ENCODE measurements at places on chromosomes 3 and 15.

DNA sequence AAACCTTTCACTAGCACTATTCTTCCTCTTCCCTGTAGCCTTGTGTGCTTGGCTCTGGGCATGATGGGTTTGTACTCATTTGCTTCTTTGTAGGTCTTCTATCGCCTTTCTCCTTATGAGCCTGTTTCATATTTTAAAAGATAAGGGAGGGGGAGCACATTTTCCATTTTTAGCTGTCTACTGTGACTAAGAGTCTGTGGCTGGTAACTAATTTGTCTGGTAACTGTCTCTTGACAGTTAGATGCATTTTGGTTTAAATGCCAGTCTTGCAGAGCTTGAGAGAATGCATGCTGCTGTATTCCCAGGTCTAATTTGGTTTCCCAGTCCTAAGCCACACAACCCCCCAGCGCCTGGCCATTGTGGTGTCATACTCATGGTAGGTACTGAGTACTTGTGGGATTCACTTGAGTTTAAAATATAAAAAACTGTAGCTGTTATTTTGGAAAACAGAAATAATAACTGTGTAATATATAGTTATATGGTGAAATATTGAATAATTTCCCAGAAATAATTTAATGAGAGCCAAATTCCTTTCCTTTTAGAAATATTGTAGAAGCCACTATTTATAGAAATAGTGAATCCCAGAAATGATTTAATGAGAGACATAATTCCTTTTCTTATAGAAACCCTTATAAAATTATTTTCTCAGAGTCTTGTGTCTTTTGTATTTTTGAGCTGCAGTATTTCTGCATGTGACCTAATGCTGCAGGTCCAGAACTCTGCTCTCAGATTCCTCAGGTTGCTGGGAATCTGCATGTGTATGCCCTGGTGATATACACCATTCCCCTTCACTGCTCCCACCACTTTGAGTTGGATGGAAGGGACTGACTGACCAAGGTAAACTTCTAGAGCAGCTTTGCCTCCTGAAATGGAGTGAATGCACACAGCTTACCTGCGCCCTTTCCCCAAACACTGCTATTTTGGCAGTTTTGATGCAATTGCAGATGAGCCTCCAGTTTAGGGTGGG is 13.9 kb upstream of the GPR171 start:
- DNase-seq, result no peak

DNA sequence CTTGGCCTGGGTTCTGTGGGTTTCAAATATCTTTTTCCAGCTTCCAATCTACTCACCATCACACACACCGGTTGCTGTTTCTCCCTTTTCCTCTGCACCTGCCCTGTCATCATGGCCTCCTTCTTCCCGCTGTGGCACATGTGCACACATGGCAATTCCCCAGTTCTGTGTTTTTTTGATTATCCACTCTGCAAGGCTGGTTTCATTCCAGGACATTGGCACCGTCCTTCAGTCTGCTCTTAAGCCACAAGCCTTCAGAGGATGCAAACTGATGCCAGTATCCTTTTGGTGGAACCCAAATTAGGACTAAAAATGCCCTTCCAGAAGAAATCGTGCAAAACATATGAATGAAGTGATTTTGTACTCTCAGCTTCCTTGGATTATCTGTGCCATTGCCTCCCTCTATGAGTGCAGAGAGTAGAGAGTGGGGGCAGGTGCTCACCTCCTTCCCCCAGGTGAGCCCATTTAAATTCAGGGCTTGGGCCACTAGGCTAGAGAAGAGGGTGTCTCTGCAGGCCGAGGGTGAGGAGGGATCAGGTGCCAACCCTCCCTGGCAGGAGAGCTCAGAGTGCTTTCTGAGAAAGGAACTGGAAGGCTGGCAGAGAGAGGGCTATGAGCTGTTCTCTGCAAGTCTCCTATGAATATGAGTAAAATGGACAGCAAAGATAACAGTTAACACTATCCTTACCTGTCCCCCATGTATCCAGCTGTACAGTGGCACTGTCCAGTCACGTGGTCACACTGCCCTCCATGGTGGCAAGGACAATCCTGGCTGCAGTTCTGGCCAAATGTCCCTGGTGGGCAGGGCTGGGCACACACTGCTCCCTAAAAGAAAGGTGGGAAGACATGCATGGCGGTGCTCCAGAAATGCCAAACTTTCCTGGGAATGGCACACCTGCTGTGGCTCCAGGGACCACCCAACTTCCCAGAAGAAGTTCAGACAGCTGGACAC is 100.8 kb downstream of the RAB11A start:
- no peak for DNase-seq

- DNase-seq, result no peak
Measured at GRCh38 chr15:101043911-101044624, 124.9 kb downstream of the LRRK1 start.

DNA sequence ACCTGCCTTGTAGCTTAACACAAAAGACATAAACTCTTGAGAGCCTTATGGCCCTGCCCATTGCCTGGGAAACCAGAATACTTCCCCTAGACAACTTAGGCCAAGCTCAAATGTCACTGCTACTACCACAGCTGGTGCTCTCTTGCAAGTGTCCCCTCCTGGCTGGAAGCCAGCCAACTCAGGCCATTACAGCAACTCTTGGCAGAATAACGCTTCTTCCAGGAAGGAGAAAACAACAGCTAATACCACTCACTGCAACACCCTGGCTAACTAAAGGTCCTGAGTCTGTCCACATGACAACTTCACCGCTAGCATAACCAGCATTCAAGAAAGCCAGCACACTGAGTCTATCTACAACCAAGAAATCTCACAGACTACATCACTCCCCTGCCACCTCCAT is 5.1 kb upstream of the B4GALT4 start:
- DNase-seq, result peak; percentile 76

- DNase-seq, result no peak
Measured at GRCh38 chr3:113507501-113508067, 7.4 kb downstream of the SPICE1 start.

DNA sequence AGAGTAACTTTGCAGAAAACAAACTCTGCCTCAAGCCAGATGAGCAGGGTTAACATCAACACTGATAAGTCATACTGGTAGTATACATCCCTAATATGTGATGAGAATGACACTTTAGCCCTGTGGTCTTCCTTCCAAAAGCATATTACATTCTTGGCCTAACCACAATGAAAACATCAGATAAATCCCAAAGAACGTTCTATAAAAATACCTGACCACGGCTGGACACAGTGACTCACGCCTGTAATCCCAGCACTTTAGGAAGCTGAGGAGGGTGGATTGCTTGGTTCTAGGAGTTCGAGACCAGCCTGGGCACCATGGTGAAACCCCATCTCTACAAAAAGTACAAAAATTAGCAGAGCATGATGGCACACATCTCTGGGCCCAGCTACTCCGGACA is 4.7 kb downstream of the TMCC1 start:
- DNase-seq, result no peak

GRCh38 chr3:174955513-174956016 is 96.4 kb downstream of the NAALADL2 start:
- DNase-seq, result no peak

- no peak for DNase-seq
Measured at GRCh38 chr3:8596321-8597218, 48.0 kb downstream of the SSUH2 start.

DNA sequence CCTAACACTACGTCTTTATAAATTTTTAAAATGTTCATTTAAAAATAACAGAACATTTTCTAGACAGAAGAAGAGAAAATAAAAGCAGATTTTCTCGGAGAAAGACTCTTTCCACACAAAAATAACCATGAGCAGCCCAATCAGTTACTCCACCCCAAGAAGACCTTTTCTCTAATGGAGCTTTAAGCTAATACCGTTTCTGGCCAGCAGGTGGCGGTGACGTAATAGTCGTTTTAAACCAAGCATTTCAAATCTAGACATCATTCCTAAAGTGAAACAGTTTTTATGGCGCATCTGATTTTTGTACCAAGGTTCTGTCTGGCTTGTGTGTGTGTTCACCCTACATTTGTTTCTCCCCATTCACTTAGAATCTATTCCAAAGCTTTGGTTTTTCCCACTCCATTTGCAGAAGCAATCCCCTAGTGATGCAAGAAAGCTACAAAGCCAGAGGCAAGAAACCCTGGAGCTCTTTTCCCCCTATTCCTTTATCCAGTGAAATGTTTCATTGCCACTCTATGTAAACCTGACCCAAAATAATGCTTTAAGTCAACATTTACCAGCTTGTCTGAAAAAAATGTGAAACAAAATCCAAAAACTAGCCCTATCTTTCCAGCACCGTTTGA is 336.7 kb upstream of the IGF1R start:
- DNase-seq, result peak; percentile 57

GRCh38 chr3:53554559-53555067 is 60.2 kb downstream of the CACNA1D start:
- DNase-seq, result no peak

GRCh38 chr15:76930831-76931396 is 635 bp upstream of the RCN2 start:
- no peak for DNase-seq

DNA sequence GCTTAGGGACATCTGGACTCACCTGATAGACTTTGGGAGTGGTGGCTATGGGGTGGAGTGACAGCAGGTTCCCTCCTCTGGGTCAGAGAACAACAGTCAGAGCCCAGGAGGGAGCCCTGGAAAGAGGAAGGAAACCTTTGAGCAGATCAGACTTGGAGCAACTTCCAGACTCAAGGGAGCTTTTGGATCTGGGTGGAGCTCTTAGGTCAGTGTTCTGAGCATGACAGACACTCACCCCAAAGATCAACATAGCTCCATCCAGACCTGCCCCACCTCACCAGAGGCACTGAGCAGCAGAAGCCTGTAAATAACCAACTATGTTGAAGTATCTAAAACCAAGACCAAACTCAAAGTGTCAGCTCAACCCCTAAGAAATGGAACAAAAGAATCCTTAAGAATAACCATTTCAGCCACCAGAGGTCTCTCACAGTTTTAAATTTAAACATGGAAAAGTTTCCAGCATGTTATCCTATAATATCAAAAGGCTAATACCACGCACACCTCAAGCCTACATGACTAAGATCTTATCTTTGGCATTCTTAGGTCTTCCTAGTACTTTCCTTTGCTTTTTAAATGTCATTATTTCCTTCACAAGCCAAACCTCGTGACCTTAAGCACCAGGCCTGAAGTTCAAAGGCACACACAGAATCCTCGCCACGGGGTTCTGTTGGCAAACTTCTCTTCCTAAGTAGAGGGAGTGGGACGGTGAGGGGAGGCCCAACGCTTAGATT is 56.4 kb downstream of the UMPS start:
- no peak for DNase-seq

- no peak for DNase-seq
Measured at GRCh38 chr3:25173606-25174005, 254.5 kb upstream of the RARB start.

- DNase-seq, result no peak
Measured at GRCh38 chr3:43695863-43696262, 5.1 kb downstream of the ABHD5 start.

- no peak for DNase-seq
Measured at GRCh38 chr3:7744850-7745249, 756.8 kb upstream of the LMCD1 start.

DNA sequence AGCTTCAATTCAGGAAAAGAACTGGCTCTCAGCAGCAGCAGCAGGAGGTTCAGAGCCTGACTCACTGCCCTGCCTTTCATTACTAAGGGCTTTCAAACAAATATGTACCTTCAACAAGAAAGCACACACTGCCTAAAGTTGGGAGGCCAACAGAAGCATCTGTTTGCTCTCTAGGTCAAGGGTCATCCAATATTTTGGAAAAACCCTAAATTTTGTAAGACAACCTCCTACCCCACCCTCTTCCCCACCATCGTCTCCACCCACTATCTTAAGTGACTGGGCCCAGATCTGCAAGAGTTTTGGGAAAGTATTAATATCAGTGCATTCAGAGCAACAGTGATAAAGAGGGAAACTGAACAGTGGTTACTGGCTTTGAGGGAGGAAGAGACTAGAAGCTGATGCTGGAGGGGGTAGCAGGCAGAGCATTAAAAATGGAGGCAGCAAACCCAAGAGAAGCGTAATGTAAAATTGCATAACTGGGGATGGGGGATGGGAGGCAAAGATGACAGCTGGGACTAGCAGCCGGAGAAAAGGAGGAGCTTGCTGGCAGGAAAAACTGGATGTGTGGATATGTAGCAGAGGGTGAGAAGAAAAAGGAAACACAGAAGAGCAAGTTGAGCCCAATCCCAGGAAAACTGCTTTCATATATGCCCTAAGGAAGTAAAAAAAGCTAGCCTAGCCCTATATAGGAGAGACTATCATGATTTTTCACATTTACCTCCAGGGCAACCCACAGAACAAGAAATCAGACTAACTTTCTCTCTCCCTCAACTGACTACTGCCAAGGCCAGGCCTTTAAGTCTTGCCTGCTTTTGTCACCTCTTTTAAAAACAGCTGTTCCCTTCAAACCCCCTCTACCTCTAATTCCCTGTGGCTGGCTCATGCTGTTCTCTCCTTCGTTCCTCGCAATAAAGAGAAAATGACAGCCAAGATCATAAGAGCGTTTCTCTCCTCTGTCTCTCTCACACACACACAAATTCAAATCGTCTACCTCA is 31.4 kb downstream of the NPTN start:
- no peak for DNase-seq

DNA sequence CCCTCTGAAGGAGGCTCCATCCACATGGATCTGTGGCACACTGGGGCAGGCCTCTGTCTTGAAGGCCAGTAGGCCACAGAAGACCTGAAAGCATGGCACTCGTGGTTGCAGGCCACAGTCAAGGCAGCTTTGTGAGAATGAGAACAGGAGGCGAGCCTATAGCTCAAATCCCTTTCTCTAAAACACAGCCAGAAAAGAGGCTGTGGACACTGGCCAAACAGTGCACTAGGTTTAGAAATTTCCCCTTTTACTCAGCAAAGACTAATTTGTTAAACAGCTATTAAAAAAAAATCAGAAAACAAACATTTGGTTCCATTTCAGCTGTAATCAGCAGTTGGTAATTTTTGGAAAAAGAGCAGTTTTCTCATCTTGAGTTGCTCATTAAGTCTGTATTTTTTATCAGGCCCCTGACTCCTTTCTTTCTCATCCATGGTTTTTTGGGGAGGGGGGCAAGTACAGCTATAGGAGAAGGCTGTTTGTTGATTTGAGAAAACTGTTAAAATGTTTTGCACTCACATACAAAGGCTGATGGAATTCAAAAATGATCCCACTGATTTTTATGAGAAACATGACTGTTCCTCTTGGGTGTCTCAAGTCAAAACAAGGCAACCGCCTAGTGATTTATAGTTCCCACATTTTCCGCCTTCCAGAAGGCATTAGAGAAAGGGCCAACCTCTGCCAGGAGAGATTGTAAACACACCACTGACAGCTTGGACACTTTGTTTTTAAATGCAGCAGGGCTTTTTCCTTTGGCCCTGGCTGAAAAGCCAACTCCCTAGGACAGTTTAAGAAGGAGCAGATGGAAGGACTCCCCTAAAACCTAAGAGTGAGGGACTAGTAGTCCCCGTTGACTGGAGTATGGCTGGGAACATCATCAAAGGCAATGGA is 28.1 kb downstream of the PARP16 start:
- no peak for DNase-seq
